T-helper 9 cell (primary cell): ENCODE measurements at places on chromosomes 11 and 22.

- no peak for DNase-seq
Measured at GRCh38 chr11:10374386-10374785, 69.5 kb downstream of the ADM start.

GRCh38 chr22:41910050-41911000, 4.5 kb downstream of the SHISA8 start:
- peak; percentile 23 for DNase-seq

DNA sequence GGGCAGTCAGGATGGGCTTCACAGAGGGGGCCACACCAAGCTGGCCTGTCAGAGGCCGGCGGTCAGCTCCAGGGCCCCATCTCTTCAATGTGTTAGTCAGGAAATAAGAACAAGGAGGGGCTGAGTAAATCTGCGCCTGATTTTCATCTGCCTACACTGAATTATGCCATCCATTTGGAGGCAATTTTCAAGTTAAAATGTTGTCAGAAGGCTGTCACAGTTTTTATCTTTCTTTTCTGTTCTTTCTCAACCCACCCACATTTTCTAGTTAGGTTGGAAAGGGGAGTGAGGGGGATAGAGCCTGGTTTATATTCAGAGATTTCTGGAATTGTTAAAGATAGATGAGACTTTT, 18.8 kb downstream of the ADORA2A start:
- DNase-seq: no peak

DNA sequence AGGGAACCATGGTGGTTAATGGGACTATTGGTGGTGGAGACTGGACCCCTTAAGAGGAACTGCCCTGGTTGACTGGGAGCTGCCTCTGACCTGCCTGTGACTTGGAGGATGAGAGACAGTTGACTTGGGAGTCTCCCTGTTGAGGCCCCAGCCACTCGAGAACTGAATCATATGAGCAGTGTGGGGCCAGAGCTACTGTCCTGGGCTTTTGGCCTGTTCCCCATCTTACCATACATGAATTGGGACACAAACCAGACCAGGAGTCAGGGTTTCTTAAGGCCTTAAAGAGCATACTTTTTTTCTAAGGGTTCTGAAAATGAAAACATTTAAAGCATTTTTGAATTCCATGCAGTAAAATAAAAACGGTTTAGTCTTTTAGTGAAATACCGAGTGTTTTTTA, 92.8 kb downstream of the TEAD1 start:
- no peak for DNase-seq

DNA sequence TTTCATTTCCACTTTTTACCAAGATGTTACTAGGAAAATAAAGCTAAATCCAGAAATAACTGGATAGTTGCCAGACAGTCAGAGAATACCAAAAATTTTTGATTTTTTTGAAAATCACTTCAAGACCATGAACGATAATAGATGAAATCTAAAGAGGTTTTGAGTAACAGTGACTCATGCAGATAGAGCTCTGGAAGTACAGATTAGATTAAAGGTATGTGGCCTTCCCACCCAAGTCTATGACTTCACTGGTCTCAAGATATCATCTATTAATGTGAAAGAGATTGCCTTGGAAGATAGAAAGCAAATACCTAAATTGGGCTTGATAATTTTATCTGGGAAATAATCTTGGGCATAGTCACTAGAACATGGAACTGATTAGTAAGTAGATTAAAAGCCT, 415.9 kb downstream of the METTL15 start:
- no peak for DNase-seq
